CD14-positive monocyte (primary cell): ENCODE measurements at places on chromosomes 12 and 14.

DNA sequence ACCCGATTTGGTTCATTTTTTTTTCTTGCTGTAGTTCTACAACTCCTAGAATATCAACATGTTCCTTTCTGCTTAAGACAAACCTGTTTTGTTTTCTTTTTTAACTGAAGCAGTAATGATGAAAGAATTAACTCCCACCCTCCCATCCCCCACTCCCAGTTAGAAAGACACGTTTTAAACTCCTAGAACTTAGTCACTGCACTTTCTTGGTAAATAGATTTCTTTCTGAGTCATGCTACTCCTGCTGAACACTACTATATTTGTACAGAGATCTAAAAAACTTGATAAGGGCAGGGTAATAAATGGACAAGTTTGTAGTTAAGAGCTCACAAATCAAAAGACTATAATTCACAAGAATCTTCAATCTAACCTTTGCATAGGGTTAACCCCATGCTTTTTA, 118.9 kb upstream of the PTPRB start:
- no peak for DNase-seq

DNA sequence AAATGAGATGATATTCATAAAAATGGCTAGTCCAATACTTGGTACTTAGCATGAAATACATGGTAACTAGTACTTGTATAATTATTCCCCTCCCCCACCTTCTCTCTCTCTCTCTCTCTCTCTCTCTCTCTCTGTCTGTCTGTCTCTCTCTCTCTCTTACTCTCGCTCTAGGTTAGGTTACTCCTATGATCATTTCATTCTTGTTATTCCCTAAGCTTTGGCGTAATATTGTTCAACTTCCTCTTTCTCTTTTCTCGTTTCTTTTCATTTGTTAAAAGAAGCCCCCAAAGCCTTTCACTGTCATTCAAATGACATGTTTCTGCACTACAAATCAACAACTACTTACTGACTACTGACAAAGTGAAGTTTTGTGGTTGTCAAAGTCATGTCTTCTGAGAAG, 89.8 kb downstream of the GRIP1 start:
- DNase-seq: no peak

GRCh38 chr14:68547305-68548193, 245.3 kb downstream of the ZFP36L1 start:
- DNase-seq: no peak

- no peak for DNase-seq
Measured at GRCh38 chr12:23899434-23899833, 50.0 kb downstream of the SOX5 start.

- no peak for DNase-seq
Measured at GRCh38 chr14:51554953-51555352, 96.8 kb upstream of the FRMD6 start.

- DNase-seq: no peak
Measured at GRCh38 chr12:10362325-10362724, 27.5 kb downstream of the KLRK1 start.

DNA sequence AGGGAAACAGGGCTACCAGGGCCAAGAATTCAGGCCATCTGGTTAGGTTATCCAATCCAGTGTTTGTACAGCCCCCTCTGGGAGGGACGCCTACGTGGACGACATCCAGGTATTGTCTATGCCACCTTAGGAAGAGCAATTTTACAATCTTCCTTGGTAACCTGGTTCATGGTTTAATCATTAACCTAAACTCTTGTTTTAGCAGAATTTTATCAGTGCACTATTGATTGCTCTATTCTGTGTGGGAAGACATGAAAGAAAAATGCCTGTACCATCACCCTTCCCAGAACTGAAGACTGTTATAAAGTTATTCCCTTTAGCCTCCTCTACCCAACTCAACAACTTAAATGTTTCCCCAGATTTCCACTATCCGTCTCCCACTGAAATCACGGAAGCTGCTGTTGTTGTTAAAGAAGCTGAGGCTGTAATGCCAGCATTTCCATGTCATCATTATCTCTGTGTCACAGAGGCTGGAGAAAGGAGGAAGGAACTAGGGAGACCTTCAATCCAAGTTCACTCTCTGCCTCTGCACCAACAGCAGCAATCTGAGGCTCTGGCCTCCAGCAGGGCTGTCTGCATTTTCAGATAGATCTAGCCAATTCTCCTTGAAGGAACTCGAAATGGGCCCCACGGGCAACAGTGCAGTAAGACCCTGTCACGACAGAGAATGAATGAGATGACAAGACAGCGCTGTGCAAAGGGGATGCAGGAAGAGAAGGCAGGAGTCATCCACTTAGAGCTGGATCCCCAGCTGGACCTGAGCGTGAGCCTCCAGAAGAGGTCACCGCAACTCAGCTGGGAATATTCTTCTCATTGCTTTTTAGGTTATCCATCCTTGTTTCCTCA, 183.4 kb upstream of the GZMB start:
- no peak for DNase-seq

DNA sequence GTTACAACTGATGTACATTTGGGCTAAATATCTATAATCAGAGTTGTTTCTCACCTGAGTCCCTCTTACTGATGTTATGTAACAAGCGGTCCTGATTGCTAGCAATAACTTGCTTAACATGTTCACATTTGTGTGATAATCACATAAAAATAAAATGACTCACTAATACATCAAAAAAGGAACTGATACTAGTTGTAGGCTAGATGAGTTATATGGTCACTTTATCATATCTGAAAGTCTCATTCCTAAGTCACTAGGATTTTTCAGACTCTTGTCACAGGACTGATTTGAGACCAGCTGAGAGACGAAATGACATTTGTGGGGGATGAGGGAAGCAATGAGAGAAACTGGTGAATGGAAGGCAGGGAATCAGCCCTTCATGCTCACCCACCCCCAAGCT, 34.3 kb downstream of the NKX2-1 start:
- DNase-seq: no peak

- DNase-seq: no peak
Measured at GRCh38 chr12:30909349-30910037, 17.1 kb upstream of the TSPAN11 start.

DNA sequence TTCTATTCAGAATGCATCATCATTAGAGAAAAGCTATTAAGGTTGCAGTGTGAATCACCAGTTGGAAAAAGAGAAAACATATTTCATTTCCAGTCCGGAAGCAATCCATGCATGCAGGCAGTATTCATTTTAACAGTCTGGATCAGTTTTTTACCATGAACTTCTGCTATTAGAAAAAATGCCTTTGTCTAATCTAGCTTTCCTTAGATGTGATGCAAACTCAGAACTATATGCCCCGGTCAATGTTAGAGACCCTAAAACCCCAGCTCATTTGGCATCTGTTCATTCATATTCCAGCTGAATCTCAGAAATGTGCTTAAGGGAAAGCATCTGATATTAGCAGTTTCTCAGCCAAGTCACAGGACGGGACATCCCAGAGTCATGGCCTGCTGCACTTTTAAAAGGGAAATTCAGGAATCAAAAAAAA, 8.5 kb downstream of the IRAK3 start:
- no peak for DNase-seq

GRCh38 chr12:48901278-48901677, 24.0 kb downstream of the FKBP11 start:
- no peak for DNase-seq

GRCh38 chr14:67228325-67228984, 12.8 kb upstream of the PALS1 start:
- no peak for DNase-seq

- no peak for DNase-seq
Measured at GRCh38 chr14:83255727-83256090, 1722.1 kb upstream of the SEL1L start.

GRCh38 chr12:130966443-130967030, 12.8 kb downstream of the ADGRD1 start:
- DNase-seq: peak; percentile 71

GRCh38 chr14:30597504-30597903, 24.6 kb upstream of the SCFD1 start:
- no peak for DNase-seq

GRCh38 chr12:96434107-96434506, 33.9 kb upstream of the CDK17 start:
- DNase-seq: peak; percentile 66

GRCh38 chr14:99803106-99803775, 10.0 kb downstream of the EML1 start:
- DNase-seq: no peak

- DNase-seq: peak; percentile 16
Measured at GRCh38 chr12:24898606-24899005, 50.3 kb downstream of the BCAT1 start.

GRCh38 chr14:66360366-66360926, 125.7 kb upstream of the CCDC196 start:
- DNase-seq: no peak

- no peak for DNase-seq
Measured at GRCh38 chr12:53836119-53836655, 84.4 kb upstream of the CISTR start.

- no peak for DNase-seq
Measured at GRCh38 chr14:24057867-24058259, 6.1 kb downstream of the CARMIL3 start.

- no peak for DNase-seq
Measured at GRCh38 chr12:104863296-104863948, 94.7 kb downstream of the SLC41A2 start.

DNA sequence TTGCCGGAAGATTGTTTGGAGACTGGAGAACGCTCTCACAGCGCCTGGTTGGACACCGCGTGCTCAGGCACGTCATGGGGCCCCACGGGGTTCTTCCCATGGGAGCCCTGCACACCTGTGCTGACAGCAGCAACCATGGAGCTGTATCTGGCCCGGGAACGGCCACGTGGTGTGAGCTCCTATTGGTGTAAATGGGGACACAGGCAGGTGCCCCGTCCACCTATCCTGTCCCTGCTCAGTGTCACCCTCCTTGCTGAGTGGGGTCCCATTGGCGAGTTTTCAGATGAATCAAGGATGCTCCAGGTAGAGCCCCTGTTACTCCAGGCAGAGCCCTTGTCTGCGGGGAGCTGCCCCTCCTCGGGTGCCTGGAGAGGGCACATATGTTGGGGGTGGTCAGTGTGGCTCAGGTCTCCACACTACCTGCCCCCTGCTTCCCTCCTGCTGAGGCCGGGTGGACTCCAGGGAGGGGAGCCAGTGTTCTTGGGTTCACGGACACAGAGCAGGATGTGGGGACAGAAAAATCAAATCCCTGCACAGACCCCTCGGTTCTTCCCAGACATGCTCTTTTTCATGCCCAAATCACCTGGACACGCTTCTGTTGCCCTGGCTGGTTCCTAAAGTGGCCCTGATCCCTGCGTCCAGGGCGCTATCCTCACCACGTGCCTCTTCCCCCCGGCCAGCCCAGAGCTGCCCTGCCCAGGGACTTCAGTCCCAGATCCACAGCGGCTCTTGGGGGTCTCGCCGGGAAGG, 250.1 kb downstream of the ADGRD1 start:
- DNase-seq: no peak

DNA sequence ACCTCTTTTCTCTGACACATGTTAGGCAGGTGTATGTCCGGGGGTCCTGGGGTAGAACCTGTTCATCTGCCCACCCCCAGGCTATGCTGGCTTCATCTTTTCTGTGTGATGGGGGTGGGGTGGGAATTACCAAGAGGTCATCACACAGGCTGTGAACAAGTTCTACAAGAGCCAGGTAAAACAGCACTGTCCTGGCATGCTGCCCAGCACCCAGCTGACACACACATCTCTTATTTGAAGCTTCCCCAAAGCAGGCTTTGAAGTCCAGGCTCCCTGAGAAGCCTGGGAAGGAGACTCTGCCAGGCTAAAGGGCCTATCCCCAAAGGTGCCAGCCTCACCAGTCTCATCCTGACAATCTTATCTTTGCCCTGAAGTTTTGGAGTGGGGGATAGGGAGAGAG, 141.1 kb downstream of the ALG10 start:
- DNase-seq: no peak

DNA sequence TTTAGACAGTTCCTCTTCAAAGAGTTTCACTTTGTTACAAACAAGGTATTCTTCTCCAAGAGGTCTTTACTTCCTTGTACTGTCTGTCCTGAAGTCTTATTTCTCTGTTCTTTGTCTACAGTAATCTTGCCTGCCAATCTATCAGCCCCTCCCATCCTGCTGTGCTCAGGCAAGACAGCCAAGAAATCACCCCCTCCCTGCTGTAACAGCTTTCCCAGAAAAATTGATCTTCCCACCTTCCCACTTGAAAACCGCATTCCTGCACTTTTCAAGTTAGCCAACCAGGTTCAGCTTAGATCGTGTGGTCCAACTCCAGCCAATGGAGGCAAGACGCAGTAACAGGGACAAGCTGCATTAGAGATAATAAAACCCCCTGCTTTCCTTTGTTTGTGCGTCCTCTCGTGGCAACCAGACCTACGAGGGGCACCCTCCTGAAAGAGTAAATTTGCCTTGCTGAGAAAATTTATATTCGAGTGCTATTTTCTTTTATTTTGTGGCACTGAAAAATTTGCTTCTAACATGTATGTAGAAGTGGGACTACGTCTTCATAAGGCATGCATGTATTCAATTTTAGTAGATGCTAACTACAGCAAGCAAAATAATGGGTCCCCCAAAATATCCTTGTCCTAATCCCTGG, 46.5 kb upstream of the ESR2 start:
- no peak for DNase-seq

DNA sequence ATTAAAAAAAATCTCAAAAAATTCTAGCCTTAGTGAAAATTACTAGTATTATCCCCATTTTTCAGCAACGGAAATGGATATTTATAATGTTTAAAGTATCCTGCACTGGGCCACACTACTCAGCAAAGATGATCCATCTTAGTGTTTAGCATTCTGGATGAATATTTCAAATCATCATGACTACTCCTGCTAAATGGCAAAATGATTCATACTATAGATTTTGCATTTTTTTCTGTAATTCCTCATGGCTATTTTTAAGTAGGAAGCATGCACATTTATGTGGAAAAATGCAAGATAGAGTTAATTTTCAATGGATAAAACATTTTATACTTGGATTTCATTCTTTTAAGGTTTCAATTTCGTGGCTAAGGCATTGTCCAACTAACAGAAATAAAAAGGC, 59.6 kb downstream of the LRFN5 start:
- DNase-seq: no peak

DNA sequence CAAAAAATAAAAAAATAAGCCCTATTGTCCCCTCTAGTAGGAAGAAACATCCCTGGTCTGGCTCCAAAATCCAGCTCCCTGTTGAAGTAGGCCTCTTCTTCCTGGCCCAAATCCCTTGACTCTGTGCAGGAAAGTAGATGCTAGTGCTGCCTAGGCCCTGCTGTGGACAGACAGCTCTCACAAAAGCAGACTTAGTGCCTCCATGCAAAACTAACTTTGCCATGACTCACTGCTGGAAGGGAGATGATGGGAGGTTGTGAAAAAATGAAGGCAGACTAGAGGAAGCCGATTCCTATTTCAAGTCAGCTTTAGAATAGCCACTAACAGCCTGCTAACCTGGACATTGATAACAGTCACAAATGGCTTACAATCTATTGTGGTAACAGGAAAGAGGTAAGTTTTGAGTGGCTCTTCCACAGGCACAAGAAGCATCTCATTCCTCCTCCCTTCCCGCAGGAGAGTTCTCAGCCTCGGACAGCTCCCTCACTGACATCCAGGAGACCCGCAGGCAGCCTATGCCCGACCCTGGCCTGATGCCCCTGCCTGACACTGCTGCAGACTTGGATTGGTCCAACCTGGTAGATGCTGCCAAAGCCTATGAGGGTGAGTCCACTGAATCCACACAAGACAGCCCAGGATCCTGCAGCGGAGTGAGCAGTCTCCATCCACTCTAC, 198.9 kb upstream of the RGS6 start:
- no peak for DNase-seq
